ENCODE measurements at places on chromosomes 6 and 20. TPM values are rescaled to one million over a fixed set of nuclear protein-coding genes. Genes with fewer than 3 reads are reported as not detected.

- DNase-seq: no peak
These were observed 1091.1 kb upstream of the GJE1 start for GRCh38 chr6:141041596-141042087.

DNA sequence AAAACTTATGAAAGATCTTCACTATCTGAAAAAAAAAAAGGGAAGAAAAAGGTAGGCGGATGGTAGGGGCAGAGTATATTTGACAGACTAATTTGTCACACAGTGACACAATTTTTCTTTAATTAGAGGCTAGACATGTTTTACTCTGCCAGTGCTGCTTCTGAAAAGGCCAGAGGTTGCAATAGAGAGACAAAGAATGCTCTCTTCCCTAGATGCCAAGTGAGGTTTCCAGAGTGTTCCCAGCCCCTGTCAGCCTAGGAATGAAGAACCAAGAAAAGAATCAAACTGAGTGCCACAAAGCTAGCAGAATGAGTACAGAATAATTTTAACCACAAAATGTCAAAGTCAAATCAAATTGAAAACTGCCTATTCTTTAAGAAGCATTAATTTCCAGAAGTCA, 13.0 kb downstream of the PNISR start:
- DNase-seq: no peak

DNA sequence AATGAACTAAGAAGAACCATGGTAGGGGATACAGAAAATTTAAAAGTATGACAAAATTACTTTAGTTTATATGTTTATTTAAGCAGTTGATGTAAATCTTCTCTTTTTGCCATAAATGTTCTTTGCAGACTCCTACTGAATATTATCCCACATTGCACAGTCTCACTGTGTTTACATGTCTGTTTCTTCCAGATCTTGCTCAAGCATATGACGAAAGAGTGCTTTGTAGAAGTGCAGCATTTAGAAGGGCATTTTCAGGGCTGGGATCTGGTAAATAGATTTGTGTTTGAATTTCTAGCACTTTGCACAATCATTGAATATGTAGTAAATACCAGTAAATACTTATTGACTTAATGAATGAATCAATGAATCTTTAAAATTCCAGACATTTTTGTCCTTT, 152.0 kb upstream of the EPHA7 start:
- DNase-seq: no peak

DNA sequence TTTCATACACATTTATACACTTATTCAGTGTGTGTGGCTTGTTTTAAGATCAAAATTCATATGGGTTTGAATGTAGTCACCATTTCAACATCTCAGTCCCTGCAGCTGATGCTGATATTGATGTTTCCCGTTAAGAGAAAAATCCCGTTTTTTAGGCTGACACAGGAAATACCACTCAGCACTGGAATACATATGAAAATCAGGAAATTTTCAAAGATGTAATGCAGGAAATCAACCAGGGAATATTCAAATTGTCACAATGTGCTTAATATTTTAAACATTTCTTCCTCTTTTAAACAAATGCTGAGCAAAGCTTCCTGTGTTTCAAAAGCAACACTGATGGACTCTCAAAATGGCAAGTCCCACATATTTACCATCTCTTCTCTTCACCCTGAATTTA, 94.5 kb upstream of the MARCKS start:
- no peak for DNase-seq

DNA sequence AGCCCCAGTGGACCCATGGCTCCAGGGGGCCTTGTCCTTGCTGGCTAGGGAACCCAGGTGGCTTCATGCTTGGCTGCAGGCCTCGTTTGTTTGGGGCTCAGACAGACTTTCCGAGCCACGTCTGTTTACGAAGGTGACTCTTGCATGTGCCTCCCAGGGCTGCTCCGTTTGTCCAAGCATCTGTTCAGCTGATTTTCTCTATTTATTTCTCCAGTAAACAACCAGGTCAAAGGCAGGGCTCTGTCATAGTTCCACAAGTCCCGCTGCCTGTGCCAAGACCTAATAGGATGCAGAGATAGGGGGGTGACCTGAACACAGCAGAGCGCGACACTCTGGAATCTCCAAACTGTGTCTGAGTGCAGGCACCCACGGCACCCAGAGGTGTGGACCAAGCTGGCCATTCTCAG, 12.8 kb upstream of the SPO11 start:
- DNase-seq: no peak

- no peak for DNase-seq
These were observed 27.1 kb downstream of the KCTD20 start for GRCh38 chr6:36469946-36470345.

DNA sequence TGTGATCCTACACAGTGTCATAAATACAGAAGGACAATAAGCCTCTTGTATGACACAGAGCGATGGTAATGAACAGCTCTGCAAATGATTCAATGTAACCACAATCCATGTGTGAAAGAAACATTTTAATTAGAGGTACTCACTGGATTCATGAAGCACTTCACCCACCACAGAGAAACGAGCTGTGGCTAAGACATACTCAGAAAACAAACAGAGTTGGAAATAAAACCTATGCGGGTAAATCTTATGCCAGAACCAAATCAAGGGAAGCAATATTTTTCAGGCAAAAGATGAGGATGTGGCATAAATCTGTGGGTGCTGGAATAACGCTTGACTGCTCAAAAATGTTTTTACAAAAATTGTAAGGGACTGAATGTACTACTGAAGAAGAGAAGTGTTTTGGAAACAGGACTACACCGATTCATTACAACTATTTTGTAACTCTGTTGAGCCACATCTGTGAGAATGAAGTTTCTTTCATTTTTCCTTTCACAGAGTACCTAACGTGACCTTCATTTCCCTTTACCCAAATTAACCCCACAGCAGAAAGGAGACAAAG, 112.1 kb downstream of the WDR27 start:
- DNase-seq: no peak

GRCh38 chr20:4682682-4683081, 39.0 kb upstream of the PRND start:
- no peak for DNase-seq

GRCh38 chr6:133890711-133891148, 1.8 kb downstream of the TCF21 start:
- DNase-seq: no peak

DNA sequence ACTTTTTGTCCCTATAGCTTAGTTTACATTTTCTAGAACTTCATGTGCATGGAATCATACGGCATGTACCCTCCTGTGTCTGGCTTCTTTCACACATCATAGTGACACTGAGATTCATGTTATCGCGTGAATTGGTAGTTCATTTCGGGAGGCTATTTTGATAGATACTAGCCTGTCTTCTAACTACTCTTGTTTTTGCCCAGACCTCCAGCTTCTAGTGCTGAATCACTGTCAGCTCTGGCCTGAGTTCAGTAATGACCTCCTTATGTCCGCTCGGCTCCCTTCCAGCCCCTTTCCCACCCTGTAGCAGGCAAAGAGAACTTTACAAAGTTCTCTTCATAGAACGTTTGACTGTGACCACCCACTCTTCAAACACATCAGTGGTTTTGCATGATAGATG, 14.1 kb downstream of the MYBL2 start:
- DNase-seq: no peak

- no peak for DNase-seq
These were observed 27.6 kb upstream of the NFATC2 start for GRCh38 chr20:51569815-51570738.

- no peak for DNase-seq
These were observed 199.0 kb downstream of the DLL1 start for GRCh38 chr6:170091639-170092579.

DNA sequence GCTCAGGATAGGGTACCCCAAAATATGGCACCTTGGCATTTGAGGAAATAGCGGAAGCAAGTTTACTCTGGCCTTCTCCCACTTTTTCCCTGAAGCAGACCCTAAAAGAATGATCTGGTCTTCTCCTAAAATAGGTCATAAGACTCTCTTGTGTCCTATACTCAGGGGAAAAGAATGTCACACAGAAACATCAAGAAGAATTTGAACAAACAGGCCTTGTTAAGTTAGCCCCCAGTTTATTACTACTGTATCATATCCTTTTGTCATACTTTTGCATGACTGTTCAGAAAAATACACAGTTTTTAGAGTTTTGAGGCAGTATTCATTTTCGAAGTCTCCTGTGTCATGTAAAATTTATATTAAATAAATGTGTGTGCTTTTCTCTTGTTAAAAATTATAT, 12.5 kb downstream of the TAAR2 start:
- no peak for DNase-seq

GRCh38 chr6:25612666-25613065, 39.3 kb upstream of the SCGN start:
- DNase-seq: no peak

GRCh38 chr6:122718616-122719015, 60.9 kb upstream of the FABP7 start:
- no peak for DNase-seq

DNA sequence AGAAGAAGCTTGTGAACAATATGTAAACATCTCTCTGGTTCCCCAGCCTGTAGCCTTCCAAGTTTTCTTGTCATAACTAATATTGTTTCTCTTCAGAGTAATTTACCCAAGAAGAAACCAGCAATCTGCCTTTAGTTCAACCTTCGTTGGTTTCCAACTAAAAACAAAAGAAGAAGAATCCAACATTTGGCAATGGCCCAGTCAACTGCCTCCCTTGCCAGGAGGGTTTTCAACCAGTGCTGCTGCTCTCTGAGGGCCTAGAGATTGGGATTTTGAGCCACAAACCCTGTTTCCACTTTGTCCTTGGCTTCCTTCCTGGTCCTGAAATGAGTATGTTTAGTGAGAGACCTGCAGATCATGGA, 395.8 kb upstream of the CNR1 start:
- no peak for DNase-seq

GRCh38 chr20:47713878-47714450, 71.3 kb downstream of the SULF2 start:
- no peak for DNase-seq

DNA sequence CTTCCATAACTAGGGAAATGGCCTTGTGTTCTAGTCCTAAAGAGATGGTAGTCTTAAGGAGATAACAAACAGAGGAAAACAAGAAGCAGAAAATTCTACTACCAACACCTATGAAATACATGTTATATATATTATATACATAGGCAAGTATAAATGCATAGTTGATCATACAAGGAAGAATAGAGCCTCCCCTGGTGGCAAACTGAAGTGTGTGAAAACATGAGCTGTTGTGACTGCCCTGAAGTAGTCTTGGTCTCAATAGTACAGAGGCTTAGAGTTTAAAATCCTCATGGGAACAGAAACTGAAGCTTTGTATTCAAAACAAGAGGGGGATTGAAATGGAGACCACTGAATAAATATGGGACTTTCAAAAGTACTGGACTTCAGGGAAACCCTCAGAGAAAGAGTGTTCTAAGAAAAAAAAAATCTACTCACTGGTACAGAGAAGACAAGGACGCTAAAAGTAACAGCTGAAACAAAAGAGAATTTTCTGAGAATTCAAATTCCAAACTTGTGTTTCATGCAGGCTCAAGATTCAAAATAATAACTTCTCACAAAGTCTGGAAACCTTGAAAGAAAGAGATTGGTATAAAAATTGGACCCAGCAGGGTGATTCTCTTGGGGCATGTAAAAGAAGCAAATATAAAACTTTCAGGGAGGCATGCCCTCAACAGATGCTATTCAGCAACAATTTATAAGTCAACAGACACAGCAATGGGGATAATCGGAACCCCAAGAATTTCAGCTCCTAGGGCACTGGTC, 59.7 kb upstream of the SAMD3 start:
- no peak for DNase-seq

GRCh38 chr20:45545754-45546453, 1.3 kb downstream of the EPPIN start:
- peak; percentile 31 for DNase-seq

DNA sequence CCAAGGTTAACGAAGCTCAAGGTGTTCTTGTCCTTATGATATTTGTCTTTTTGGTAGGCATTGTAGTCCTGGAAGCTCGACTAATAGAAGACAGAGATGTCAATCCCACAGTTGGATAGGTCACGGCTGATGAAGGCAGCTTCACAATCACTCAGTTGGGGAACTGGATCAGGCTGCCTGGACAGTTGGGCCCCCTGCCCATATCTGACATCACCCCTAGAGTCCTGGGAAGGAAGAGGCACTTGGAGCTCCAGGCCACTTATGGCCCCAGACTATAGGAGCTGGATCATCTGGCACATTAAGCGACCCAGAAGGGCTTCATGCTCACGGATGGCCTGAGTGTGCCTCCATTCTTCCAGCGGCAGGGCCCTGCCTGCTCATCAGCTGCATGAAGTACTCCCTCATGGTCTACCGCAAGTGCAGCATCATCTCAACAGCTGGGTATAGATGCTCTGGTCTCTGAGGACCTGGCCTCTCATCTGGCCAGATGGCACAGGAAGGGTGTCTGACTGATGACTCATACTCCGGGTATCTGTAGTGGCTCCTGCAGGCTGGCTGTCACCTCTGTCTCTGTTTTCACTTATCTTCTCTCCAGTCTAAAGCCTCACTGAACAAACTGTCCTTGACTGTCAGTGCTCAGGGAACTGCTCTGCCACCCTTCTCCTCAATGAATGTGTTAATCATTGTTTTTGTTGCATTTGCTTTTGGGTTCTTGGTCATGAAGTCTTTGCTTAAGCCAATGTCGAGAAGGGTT, 29.2 kb upstream of the SSR1 start:
- no peak for DNase-seq

DNA sequence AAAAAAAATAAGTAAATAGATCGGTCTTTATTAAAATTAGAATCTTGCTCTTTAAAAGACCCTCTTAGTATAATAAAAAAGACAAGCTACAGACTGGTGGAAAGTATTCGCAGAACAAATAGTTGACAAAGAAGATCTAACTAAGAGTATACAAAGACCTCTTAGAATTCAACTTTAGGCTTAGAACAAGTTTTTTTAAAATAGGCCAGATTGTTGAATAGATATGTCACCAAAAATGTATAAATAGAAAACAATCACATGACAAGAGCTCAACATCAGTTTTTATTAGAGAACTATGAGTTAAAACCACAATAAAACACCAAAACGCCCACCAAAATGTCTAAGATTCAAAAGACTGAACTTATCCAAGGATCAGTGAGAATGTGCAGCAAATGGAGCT, 632.7 kb upstream of the PTCHD4 start:
- no peak for DNase-seq

GRCh38 chr6:81731814-81732213, 20.7 kb downstream of the TENT5A start:
- no peak for DNase-seq

DNA sequence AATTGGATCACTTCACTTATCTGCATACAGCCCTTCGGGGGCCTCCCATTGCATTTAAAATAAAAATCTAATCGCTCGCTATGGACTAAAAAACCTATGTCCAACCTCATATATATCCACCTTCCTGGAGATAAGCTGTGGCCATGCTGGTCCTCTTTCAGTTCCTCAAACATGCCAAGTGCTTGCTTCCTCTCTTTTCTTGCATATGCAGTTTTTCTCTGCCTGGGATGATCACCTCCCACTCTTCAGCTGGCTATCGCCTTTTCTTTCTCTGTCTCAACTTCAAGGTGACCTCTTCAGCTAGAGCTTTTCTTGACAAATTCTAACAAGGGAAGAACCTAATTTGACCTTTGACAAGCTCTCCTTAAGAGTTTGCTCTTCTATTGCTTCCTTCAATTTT, 5.6 kb upstream of the TFB1M start:
- DNase-seq: no peak

Gene SHLD1
- polyA plus RNA-seq: 8.7 TPM

Gene PNPLA1
- polyA plus RNA-seq: 0.25 TPM

Gene F13A1
- 73.4 TPM for polyA plus RNA-seq

Gene MEP1A
- polyA plus RNA-seq: not detected

Gene IRAK1BP1
- polyA plus RNA-seq: 15.1 TPM

Gene SCUBE3
- polyA plus RNA-seq: 3.5 TPM

Gene IRF4
- polyA plus RNA-seq: 0.35 TPM

Gene PREX1
- 20.3 TPM for polyA plus RNA-seq

Gene STMND1
- polyA plus RNA-seq: 0.78 TPM
